ENCODE measurements at places on chromosomes 2 and 18.

- no peak for DNase-seq
Observed at GRCh38 chr2:6679471-6679870, 186.2 kb downstream of the CMPK2 start.

GRCh38 chr18:76368271-76368670 is 126.8 kb downstream of the ZNF516 start:
- no peak for DNase-seq

- no peak for DNase-seq
Observed at GRCh38 chr18:62814132-62814759, 98.9 kb downstream of the PHLPP1 start.

GRCh38 chr18:46656326-46657114 is 500 bp downstream of the LOXHD1 start:
- DNase-seq, result no peak

GRCh38 chr2:143469323-143469722 is 340.1 kb downstream of the ARHGAP15 start:
- DNase-seq, result no peak

- no peak for DNase-seq
Observed at GRCh38 chr18:44885507-44885906, 204.8 kb downstream of the SETBP1 start.

DNA sequence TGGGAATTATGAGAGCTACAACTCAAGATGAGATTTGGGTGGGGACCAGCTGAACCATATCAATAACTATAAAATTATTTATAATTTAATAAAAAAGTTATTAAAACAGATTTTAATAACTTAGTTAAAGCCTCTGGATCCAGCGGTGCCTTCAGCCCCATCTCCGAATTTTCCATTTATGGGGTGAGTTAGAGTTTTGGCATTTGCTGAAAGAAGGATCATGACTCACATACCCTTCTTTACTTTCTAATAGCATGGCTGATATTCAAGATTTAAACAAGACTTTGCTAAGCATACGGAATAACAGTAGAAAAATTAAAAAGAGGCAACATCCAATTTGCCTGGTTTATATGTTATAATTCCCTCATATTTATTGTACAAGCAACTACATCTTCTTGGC is 94.5 kb downstream of the RDH14 start:
- DNase-seq, result no peak

- no peak for DNase-seq
Observed at GRCh38 chr2:200509235-200509611, 645 bp downstream of the KCTD18 start.

GRCh38 chr2:71474116-71474743 is 20.9 kb downstream of the DYSF start:
- no peak for DNase-seq

- no peak for DNase-seq
Observed at GRCh38 chr2:236916651-236917050, 169.0 kb upstream of the COPS8 start.
